SJSA1 (cell line): ENCODE measurements at places on chromosomes 2 and 18. TPM values are rescaled to one million over a fixed set of nuclear protein-coding genes. Genes with fewer than 3 reads are reported as not detected.

RPS27A gene
- 1,776 and 2,070 TPM in 2 replicates for total RNA-seq

POU3F3 gene
- total RNA-seq: 0.11 TPM in 1 of 2 replicates, not detected in the other

ABCB11 gene
- not detected in 2 replicates for total RNA-seq

EFR3B gene
- 0.39 and 0.63 TPM in 2 replicates for total RNA-seq

PNO1 gene
- 31.4 and 39.3 TPM in 2 replicates for total RNA-seq

NT5DC4 gene
- not detected in 2 replicates for total RNA-seq

GLS gene
- 176 and 177 TPM in 2 replicates for total RNA-seq

PPP1R1C gene
- total RNA-seq: 0.32 TPM in 1 of 2 replicates, not detected in the other

C2orf80 gene
- not detected in 2 replicates for total RNA-seq

GRCh38 chr2:172046866-172047565 is 38.3 kb upstream of the DLX1 start:
- H3K27ac ChIP-seq: no peak overlapping the region

DNA sequence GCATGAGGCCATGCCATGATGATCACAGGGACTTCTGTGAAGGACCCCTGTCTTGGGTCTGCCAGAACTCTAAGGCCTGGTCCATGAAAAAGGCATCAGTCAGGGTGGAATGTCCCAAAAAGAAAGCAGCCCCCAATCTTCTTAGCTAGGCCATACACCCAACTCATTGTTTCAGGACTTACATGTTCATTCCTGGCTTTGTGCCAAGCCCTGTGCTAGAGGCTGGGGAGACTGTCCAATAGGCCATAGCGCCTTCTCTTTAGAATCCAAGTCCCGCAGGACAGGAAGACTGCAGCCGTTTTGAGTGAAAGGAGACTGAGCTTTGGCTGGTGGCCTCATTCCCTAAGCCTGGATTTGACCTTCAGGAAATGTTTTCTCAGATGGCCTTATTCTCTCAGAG is 247.3 kb downstream of the PRKCE start:
- peaks cover 6% of the 10 kb centered on the region for H3K4me1 ChIP-seq
- no peak overlapping the region for H3K27ac ChIP-seq
- no peak overlapping the region for H3K4me3 ChIP-seq
- H3K27me3 ChIP-seq: no peaks in the 10 kb centered on the region

GRCh38 chr18:56386856-56387255 is 251.5 kb downstream of the TXNL1 start:
- DNase-seq: no peak
- no peaks in the 10 kb centered on the region for H3K36me3 ChIP-seq
- H3K27me3 ChIP-seq: no peaks in the 10 kb centered on the region; the same call in 1 of the 2 replicates
- H3K27ac ChIP-seq: no peak overlapping the region
- no peaks in the 10 kb centered on the region for H3K4me1 ChIP-seq

DNA sequence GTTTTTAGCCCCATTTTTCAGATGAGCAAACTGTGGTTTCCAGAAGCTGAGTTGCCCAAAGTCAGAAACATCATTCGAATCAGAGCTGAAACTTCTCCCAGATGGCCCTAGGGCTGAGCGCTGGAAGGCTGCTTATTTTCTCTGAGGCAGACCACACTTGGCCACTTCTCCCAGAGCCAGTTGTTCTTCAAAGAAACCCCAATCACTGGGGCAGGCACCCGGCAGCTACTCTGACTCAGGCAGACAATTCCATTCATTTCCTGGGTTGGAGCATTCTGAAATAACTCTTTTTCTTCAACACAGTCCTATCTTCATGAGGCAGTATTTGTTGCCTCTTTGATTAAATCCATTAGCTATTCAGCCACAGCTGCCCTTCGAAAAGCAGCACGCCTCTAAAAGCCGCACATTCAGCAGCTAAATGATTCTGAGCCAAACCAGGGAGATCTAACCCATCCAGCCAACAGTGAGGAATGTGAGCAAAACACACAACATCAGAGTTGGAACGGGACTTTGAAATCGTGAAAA is 40.9 kb downstream of the LRATD1 start:
- no peak overlapping the region for H3K4me3 ChIP-seq
- DNase-seq: no peak
- H3K4me1 ChIP-seq: no peaks in the 10 kb centered on the region
- no peak overlapping the region for H3K27ac ChIP-seq

GRCh38 chr2:166444306-166444705 is 49.7 kb downstream of the SCN7A start:
- no peak overlapping the region for H3K4me3 ChIP-seq
- H3K36me3 ChIP-seq: no peaks in the 10 kb centered on the region

GRCh38 chr2:230658877-230659652 is 53.6 kb upstream of the CAB39 start:
- H3K36me3 ChIP-seq: no peaks in the 10 kb centered on the region
- H3K27me3 ChIP-seq: no peaks in the 10 kb centered on the region
- H3K4me1 ChIP-seq: no peaks in the 10 kb centered on the region
- DNase-seq: no peak

DNA sequence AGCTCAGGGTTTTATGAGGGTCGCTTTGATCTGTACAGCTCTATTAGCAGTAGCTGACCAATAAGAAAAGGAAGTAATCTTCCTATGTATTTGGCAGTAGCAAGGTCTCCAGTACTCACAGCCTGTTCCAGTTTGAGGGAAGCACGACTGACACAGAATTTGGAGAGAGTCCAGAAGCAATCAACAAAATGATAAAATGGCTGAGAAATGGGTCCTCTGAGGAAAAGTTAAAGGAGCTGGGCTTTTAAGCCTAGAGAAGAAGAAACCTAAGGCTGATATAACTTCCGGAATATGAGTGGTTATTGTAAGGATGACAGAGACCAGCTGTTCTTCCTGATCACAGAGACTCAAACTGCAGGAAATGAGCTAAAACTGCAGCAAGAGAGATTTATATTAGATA is 382.8 kb downstream of the GPD2 start:
- no peaks in the 10 kb centered on the region for H3K36me3 ChIP-seq
- DNase-seq: no peak
- no peak overlapping the region for H3K27ac ChIP-seq
- no peaks in the 10 kb centered on the region; the same call in 1 of the 2 replicates for H3K27me3 ChIP-seq
- no peak overlapping the region for H3K4me3 ChIP-seq

DNA sequence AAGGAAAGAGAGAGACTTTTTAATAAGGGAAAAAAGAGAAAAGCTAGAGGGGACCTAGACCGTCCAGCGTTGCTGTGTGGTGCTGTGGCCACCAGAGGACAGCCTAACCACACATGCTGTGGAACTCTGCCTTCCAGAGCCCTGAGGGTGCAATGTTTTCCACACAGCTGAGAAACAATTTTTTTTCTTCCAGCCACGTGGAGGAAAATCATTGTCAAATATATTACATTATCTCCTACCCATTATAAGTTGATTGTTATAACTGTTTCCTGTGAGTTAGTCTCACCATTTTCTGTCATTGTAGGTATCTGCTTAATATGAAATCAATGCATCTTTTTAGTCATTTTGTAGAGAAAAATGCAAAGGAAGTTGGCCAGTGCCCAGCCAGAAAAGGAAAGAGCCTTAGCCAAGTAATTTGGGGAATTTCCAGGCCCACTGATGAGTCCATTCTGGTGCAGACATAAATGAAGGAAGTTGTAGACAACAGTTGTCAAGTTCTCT is 5.9 kb upstream of the MRPL19 start:
- H3K27ac ChIP-seq: no peak overlapping the region
- DNase-seq: peak; percentile 63
- H3K27me3 ChIP-seq: peaks cover 7% of the 10 kb centered on the region
- H3K36me3 ChIP-seq: no peaks in the 10 kb centered on the region
- H3K4me1 ChIP-seq: peaks cover 4% of the 10 kb centered on the region

DNA sequence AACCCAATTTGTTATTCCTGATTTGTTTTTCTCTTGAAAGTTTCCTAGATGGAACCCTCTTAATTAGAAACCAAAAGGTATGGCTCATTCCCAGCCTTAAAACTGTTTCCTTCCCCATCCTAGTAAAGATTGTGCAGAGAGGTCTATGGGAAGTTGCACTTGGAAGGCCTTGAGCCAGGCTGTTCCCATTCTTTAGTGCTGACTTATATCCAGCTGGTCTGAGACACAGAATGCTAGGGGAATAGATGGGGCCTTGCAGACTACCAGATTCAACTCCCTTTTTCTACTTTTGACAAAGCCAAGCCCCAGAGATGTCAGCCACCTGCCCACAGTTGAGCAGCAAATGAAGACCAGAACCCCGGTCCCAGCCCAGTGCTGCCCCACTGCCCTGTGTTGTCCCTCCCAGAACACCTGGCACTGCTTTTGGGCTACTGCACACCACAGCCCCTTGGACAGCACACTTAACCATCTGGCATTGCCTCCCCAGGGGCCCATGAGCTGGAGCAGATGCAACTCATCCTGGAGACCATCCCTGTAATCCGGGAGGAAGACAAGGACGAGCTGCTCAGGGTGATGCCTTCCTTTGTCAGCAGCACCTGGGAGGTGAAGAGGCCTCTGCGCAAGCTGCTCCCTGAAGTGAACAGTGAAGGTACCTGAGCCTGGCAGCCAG is 98.2 kb downstream of the MRO start:
- no peak for DNase-seq
- no peak overlapping the region for H3K4me3 ChIP-seq
- no peaks in the 10 kb centered on the region for H3K36me3 ChIP-seq

- no peaks in the 10 kb centered on the region for H3K36me3 ChIP-seq
- no peak overlapping the region for H3K4me3 ChIP-seq
- no peaks in the 10 kb centered on the region for H3K27me3 ChIP-seq
- H3K27ac ChIP-seq: no peak overlapping the region
- no peak for DNase-seq
Measured at GRCh38 chr2:170208967-170209366, 31.0 kb downstream of the MYO3B start.

- H3K27ac ChIP-seq: no peak overlapping the region
- H3K27me3 ChIP-seq: no peaks in the 10 kb centered on the region
- no peaks in the 10 kb centered on the region for H3K36me3 ChIP-seq
- H3K4me1 ChIP-seq: no peaks in the 10 kb centered on the region
- DNase-seq: no peak
Measured at GRCh38 chr2:22209545-22209944, 1085.8 kb downstream of the TDRD15 start.

DNA sequence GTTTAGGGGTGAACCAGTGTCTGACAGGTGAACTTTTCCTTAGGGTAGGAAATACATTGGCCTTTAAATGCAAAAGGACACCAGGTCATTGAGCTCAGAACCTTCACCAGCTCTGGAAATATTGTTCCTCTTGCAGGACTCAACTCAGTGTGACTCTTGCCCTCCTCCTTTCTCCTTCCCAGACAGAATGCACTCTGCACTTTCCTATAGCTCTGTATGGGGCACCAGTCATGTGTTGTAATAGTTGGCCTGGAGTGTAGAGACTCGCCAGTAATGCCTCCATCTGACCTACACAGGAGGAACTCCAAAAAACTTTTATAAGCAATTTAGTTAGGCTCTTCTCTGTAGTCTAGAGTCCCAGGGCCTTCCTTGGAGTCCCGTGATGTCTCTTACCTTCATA is 248.5 kb upstream of the EPAS1 start:
- DNase-seq: no peak
- no peak overlapping the region for H3K27ac ChIP-seq
- H3K4me3 ChIP-seq: no peak overlapping the region

GRCh38 chr2:20961858-20962257 is 82.0 kb downstream of the APOB start:
- no peak for DNase-seq
- H3K27ac ChIP-seq: no peak overlapping the region
- H3K4me3 ChIP-seq: no peak overlapping the region
- no peaks in the 10 kb centered on the region for H3K36me3 ChIP-seq
- no peaks in the 10 kb centered on the region for H3K4me1 ChIP-seq

GRCh38 chr2:46984040-46984439 is 68.4 kb upstream of the MCFD2 start:
- no peaks in the 10 kb centered on the region for H3K27me3 ChIP-seq
- peaks cover 50% of the 10 kb centered on the region for H3K36me3 ChIP-seq
- peaks cover 40% of the 10 kb centered on the region for H3K4me1 ChIP-seq
- no peak overlapping the region for H3K27ac ChIP-seq
- no peak for DNase-seq
- no peak overlapping the region for H3K4me3 ChIP-seq

GRCh38 chr2:202018950-202019349 is 14.7 kb upstream of the FZD7 start:
- no peaks in the 10 kb centered on the region for H3K36me3 ChIP-seq
- no peak overlapping the region for H3K27ac ChIP-seq
- no peak for DNase-seq
- no peak overlapping the region for H3K4me3 ChIP-seq
- H3K4me1 ChIP-seq: no peaks in the 10 kb centered on the region

DNA sequence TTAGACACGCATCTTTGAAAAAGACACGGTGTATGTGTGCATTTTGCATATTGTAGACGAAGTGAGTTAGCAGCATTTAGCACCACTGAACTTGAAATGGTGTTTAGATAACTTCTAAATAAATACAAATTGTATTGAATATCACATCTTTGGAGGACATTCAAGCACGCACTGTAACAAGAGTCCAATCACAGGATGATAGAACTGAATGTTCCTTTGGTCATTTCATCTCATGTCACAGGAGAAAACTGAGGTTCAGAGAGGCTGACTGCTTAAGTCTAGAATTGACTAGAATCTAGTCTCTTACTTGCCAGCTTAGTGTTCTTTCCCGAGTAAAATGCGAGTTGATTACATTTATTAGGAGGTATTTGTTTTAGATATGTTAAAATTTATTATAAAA is 119.2 kb upstream of the CCDC195 start:
- no peak overlapping the region for H3K4me3 ChIP-seq
- H3K36me3 ChIP-seq: peaks cover 67% of the 10 kb centered on the region
- peaks cover 15% of the 10 kb centered on the region for H3K4me1 ChIP-seq
- H3K27me3 ChIP-seq: no peaks in the 10 kb centered on the region
- H3K27ac ChIP-seq: no peak overlapping the region
- DNase-seq: no peak

- DNase-seq: no peak
- no peak overlapping the region for H3K4me3 ChIP-seq
- H3K36me3 ChIP-seq: no peaks in the 10 kb centered on the region
- peaks cover under 1% of the 10 kb centered on the region for H3K4me1 ChIP-seq
- no peaks in the 10 kb centered on the region for H3K27me3 ChIP-seq
Measured at GRCh38 chr2:219557791-219558785, 13.3 kb downstream of the OBSL1 start.

GRCh38 chr2:68643011-68643873 is at the start of gene PROKR1:
TSS of gene PROKR1 (plus strand) at chr2:68643579. CDS start at chr2:68645822, 2,243 bp downstream.
- peaks cover 38% of the 10 kb centered on the region for H3K27me3 ChIP-seq
- no peak for DNase-seq
- peak within 1 kb of the TSS; percentile 27 for H3K4me3 ChIP-seq
- H3K27ac ChIP-seq: no peak within 1 kb of the TSS
- no peaks in the 10 kb centered on the region for H3K36me3 ChIP-seq
- H3K4me1 ChIP-seq: peaks cover 10% of the 10 kb centered on the region

DNA sequence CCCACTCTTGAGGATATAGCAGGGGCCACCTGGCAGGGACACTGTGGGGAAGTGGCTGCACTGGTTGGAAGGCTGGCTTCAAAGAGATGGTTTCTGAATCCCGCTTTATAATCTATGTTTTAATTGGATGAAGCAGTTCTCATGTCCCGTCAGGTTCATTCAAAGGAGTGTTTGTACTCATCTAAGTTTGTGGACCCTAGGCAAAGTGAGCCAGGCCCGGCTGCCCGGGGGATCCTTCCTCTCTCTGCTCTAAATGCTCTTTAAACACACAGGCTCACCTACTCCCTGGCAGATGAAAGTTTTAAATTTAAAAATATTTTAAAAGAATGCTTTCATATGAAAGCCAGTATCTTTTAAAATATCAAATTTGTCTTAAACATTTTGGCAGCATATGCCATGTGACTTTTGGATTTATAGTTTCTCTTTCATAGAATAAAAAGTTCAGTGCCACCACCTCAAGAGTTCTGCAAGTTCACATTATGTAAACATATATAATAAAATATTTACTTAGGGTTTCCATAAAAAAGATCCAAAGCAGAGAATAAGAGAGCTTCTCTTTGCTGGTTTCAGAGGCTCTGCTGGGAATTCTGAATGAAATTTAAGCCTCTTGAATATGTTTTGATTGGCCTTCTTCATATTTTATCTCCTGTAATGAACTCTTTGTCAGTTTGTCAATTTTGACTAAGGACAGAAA is 143.5 kb upstream of the ALPP start:
- no peak overlapping the region for H3K27ac ChIP-seq
- no peak for DNase-seq
- H3K27me3 ChIP-seq: no peaks in the 10 kb centered on the region
- H3K36me3 ChIP-seq: peaks cover 4% of the 10 kb centered on the region; the same call in 1 of the 2 replicates
- H3K4me1 ChIP-seq: peaks cover 3% of the 10 kb centered on the region; the same call in 1 of the 2 replicates
